Diencephalon (tissue), 1 donor: ENCODE measurements at places on chromosomes 7 and 10. TPM values are rescaled to one million over a fixed set of nuclear protein-coding genes. Genes with fewer than 3 reads are reported as not detected.

ABCB4 gene
- 2.3 TPM for total RNA-seq

EBLN1 gene
- not detected for total RNA-seq

NUTM2E gene
- total RNA-seq, result 0.46 TPM

IGFBP3 gene
- total RNA-seq, result 7.2 TPM

CCL24 gene
- not detected for total RNA-seq

CPA2 gene
- not detected for total RNA-seq

C7orf57 gene
- total RNA-seq, result 5.8 TPM
